ENCODE measurements at places on chromosomes 7 and 10. TPM values are rescaled to one million over a fixed set of nuclear protein-coding genes. Genes with fewer than 3 reads are reported as not detected.

CTBP2 gene
- total RNA-seq = 0.12 TPM

ITGB8 gene
- not detected for total RNA-seq

CARD11 gene
- 118 TPM for total RNA-seq

MKLN1 gene
- total RNA-seq = 42.9 TPM

MMRN2 gene
- not detected for total RNA-seq

CPED1 gene
- not detected for total RNA-seq

ABCB4 gene
- total RNA-seq = not detected

LIPK gene
- not detected for total RNA-seq

CYP2C19 gene
- total RNA-seq = not detected

CLEC5A gene
- not detected for total RNA-seq

DEPP1 gene
- 0.34 TPM for total RNA-seq

CPA1 gene
- total RNA-seq = not detected

AZGP1 gene
- total RNA-seq = not detected

OR2A42 gene
- total RNA-seq = not detected

SLC39A12 gene
- total RNA-seq = not detected

CTAGE8 gene
- total RNA-seq = 1.9 TPM

NPFFR1 gene
- total RNA-seq = not detected

POMZP3 gene
- total RNA-seq = 9.0 TPM

CACNA2D1 gene
- not detected for total RNA-seq

STEAP2 gene
- not detected for total RNA-seq

SRRT gene
- total RNA-seq = 260 TPM

VIPR2 gene
- total RNA-seq = 0.50 TPM

METTL27 gene
- 2.1 TPM for total RNA-seq

GIMAP2 gene
- 40.1 TPM for total RNA-seq

TAS2R41 gene
- not detected for total RNA-seq

CALHM1 gene
- total RNA-seq = not detected

SAP25 gene
- total RNA-seq = 13.1 TPM

AGBL3 gene
- total RNA-seq = 2.1 TPM

ZCCHC24 gene
- 0.53 TPM for total RNA-seq

FAM20C gene
- total RNA-seq = 0.21 TPM

RPP30 gene
- total RNA-seq = 103 TPM

NKX1-2 gene
- not detected for total RNA-seq

GRB10 gene
- 9.5 TPM for total RNA-seq

FAM25G gene
- not detected for total RNA-seq

RRP12 gene
- 45.9 TPM for total RNA-seq
